Astrocyte (in vitro differentiated cells and primary cell): ENCODE measurements at places on chromosomes 4 and X. TPM values are rescaled to one million over a fixed set of nuclear protein-coding genes. Genes with fewer than 3 reads are reported as not detected.

Gene HTRA3
- total RNA-seq, result 35.2 and 60.5 TPM in 2 replicates

DNA sequence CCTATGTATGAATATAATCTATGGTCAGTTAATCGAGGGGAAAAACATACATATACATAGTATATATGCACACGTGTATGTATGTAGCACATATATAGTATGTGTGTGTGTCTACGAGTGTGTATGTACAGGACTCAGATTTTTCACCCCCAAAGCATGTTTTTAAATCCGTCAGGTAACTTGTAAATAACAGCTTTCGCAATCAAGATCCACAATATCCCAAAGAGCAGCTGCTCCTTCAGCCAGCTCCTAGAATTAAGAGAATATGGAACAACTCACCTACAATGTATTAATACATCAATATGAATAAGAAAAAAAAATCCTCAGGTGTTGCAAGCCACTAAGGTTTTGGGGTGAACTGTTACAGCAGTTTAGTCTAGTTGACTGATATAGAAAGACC lies 3.5 kb downstream of the MRFAP1L1 start:
- DNase-seq, result no peak

Gene QDPR
- 49.8 and 53.6 TPM in 2 replicates for total RNA-seq

GRCh38 chr4:13528821-13529127 lies 15.5 kb downstream of the NKX3-2 start:
- DNase-seq, result no peak

Gene RENBP
- total RNA-seq, result 1.7 and 2.2 TPM in 2 replicates

- no peak for DNase-seq
Observed at GRCh38 chrX:152892999-152893891, 4.6 kb upstream of the ZNF185 start.

GRCh38 chr4:87856816-87857215 lies 24.0 kb downstream of the MEPE start:
- DNase-seq, result no peak

- DNase-seq, result no peak
Observed at GRCh38 chr4:61128682-61129081, 71.4 kb upstream of the ADGRL3 start.

DNA sequence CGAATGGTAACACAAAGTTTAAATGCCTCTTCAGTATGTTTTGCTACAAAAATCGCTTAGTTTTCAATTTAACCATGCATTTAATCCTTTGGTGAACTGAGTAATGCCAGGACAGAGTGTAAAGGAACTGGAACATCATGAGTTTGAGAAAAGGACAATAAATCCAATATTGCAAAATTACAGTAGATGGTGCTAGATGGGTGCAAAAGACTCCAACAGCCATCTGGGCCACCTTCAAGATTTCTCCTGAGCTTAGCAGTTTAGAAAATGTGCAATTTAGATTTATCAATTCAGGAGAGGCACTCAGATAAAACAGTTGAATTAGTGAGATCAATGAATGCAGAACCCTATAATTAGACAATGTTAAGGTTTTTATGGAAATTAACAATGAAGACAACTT lies 33.2 kb upstream of the MID1IP1 start:
- DNase-seq, result peak; percentile 0

Gene ZCCHC18
- 0.98 and 2.1 TPM in 2 replicates for total RNA-seq

DNA sequence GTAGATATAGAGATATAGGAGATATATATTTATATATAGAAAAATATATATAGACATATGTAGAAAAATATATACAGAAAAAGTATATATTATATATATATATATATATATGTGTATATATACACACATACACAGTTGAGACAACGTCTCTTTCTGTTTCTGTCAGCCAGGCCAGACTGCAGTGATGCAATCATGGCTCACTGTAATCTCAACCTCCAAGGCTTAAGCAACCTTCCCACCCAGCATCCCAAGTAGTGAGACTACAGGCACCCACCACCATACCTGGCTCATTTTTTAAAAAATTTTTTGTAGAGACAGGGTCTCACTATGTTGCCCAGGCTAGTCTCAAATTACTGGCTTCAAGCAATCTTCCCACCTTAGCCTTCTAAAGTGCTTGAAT lies 426.3 kb downstream of the GPM6A start:
- no peak for DNase-seq

DNA sequence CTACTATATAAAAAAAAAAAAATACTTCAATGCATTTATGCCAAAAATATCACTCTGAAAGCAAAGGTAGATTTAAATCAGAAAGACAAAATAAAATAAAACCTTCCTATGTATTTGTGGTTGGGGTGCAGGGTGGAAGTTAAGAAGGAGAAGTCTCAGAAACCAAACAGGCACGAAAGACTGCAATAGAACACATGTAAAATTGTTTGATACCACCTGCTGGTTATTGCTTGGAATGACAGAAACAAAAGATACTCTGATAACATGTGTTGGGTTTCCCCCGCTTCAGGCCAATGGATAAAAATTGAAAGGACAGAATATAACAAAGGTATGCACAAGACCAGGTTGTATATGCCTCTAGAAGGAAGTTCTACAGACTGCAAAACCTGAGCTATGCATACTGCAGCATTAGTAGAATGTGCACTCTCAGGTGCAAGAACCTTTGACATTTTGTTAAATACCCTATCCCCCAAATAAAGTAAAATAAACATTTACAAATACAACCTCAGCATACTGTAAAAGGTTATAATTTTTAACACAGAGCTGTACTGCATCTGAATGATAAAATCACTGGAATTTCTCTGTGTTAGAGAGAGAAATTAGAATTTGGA lies 118.8 kb downstream of the GABRA2 start:
- peak; percentile 1 for DNase-seq

Gene ALAS2
- not detected in 2 replicates for total RNA-seq

Gene PALLD
- total RNA-seq, result 498 and 551 TPM in 2 replicates

Gene MAGED4
- total RNA-seq, result 96.3 and 129 TPM in 2 replicates

DNA sequence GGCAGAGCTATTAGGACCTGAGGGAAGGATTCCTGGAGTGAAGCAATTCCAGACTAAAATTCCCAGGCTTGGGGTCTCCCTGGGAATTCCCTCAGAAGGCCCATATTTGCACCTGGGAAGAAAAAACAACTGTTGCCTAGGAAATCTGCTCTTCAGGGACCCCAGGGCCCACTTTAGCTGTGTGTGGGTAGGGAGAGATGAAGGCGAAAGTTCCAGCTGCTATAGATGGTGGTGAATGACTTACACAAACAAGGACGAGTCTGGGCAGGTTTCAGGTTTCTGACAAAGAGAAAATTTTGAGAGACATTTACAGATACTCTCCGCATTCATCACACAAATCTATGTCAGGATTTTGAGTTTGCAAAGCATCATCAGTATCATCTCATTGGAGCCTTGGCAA lies 126.1 kb downstream of the GPC3 start:
- no peak for DNase-seq

DNA sequence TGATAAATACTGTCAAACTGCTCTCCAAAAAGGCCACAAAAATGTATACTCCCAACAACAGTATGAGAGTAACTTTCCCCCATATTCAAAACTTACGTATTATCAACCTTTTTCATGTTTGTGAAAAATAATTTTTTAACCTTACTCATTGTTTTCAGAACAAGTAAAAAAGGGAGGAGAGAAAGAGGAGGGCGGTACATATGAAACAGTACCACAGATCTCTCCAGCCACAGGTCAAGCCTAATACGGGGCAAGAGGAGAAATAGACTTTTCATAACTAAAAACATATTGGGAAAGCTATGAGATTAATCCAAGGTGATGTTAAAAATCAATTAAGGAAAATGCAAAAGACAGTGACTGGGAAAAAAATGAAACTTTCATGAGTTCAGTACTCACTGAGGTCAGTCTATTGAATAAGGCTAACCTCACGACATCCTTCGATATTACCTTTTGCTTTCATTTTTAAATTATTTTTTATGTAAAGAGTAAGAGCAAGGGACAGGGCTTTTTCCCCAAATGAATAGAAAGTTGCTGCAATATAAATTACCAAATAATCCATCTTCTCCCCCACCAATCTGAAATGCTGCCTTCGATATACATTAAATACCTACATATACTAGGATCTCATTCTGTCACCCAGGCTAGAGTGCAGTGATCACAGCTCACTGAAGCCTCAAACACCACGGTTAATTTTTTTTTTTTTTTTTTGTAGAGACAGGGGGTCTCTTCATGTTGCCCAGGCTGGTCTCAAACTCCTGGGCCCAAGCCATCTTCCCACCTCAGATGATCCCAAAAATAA lies 25.3 kb downstream of the FBXW7 start:
- DNase-seq, result no peak

GRCh38 chr4:67549123-67549522 lies 3.8 kb upstream of the CENPC start:
- DNase-seq, result peak; percentile 6
